Esophagus muscularis mucosa (tissue), 4 donors: ENCODE measurements at places on chromosomes 2 and 18.

DNA sequence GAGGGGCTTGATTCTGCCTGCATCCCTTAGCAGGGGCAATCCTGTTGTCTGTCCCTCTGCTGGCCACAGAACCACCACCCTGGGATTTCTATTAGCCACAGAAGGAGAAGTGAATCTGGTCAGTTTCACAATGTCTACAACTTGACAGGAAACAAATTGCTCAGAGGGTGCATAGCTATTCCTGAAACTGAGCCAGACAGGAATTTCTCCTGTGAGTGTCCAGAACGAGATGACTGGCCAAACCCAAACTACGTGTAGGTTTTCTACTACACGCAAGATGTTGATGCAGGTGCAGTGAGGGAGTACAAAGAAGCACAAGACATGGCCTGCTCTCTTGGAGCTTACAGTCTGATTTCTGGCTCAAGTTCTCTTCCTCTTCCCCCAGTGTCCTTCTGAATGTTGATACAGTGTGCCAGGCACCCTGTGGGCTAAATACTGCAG lies 201.9 kb downstream of the CLIP4 start:
- peaks cover 8% of the 10 kb centered on the region for H3K4me1 ChIP-seq
- no peaks in the 10 kb centered on the region for H3K36me3 ChIP-seq
- no peak overlapping the region for H3K4me3 ChIP-seq
- no peaks in the 10 kb centered on the region for H3K27me3 ChIP-seq
- no peak overlapping the region for H3K27ac ChIP-seq

- no peak overlapping the region for H3K4me3 ChIP-seq
- H3K4me1 ChIP-seq: no peaks in the 10 kb centered on the region
- no peak for DNase-seq
- H3K27ac ChIP-seq: no peak overlapping the region
Observed at GRCh38 chr18:42931491-42931890, 184.0 kb downstream of the RIT2 start.

DNA sequence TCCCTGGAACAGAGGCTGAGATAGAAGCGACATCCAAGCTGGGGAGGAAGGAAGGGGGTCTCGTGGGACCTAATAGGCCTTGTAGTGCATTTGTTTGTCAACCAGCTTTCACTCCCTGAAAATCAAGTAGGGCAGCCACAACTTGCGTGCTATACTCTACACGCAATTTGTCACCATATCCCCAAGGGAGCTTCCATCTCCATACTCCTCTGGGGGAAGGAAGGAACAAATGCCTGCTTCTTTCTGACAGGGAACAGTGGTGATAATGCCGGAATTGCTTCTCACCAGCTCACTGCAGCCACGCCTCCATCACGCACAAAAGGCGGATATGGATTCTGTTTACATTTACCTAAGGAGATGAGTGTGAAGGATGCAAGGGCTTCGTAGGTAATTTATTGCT lies 213.4 kb downstream of the TMEM163 start:
- H3K36me3 ChIP-seq: no peaks in the 10 kb centered on the region
- H3K27me3 ChIP-seq: no peaks in the 10 kb centered on the region
- no peak overlapping the region for H3K4me3 ChIP-seq

DNA sequence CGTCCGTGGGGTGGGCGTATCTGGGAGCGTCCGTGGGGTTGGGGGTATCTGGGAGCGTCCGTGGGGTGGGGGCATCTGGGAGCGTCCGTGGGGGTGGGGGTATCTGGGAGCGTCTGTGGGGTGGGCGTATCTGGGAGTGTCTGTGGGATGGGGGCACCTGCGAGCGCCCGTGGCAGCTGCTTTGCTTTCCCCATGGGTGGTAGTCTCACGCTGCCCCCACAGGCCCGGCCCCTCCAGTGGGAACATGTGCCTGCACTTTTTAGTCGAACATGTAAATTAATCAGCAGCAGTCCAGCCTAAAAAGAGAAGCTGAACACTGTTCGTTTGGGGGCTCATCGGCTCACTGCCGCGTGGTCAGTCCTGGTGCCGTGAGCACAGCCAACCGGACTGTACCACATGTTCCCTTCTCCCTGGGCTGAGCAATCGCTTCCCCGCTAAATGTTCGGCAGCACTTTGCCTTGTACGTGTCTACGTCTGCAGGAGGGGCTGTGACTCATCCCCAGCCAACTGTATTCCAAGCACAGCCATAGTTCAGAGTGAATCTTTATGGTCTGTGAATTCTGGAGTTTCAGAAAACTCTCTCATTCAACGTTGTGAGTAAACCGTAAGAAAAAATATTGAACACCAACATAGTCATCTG lies 271.5 kb downstream of the AGAP1 start:
- DNase-seq: no peak
- H3K4me3 ChIP-seq: no peak overlapping the region
- peaks cover 11% of the 10 kb centered on the region for H3K4me1 ChIP-seq
- H3K27me3 ChIP-seq: no peaks in the 10 kb centered on the region
- H3K36me3 ChIP-seq: peaks cover 6% of the 10 kb centered on the region

DNA sequence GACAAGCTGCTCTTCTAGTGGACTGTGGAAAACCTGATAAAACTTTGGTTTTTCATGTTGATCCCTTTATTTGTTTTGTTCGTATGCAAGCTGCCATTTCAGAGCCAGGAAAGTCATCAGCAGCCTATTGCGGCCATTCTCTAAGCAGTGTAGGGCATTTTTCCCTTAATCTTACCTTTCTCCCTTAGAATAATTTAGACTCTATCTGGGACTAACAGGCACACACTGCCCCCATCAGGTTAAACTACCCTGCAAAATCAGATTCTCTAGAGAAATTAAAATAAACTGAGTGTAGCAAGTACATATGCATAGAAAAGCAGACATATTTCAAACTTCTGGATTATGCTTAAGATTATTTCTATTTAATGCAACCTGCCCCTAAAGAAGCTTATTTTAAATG lies 347.5 kb downstream of the METTL4 start:
- H3K27ac ChIP-seq: no peak overlapping the region
- H3K27me3 ChIP-seq: no peaks in the 10 kb centered on the region
- no peaks in the 10 kb centered on the region for H3K4me1 ChIP-seq
- no peak overlapping the region for H3K4me3 ChIP-seq

DNA sequence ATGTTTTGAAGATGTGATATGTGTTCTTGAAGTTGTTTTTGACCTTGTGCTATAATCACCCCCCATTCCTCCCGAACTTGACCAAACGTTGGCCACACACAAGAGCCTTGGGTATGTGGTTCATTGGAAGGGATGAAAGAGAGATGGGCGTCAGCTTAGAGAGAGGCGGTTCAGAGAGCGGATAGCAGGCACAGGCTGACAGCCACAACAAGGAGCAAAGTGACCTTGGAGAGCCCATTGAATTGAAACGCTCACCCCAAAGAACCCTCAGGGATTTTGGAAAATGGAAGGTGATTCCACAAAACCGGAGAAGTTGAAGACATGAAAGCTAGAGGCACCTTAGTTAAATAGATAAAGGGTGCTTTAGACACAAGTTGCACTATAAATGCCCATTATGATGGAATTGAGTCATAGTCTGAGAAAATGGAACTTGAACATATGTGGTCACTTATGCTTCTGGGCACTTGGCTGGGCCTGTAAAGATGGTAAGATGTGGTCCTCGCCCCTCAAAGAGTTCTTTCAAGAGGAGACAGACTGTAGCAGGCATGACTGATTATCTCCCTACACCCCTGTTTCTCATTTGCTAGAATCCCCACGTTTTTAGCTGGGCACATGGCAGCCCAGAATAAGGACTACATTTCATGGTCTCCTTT lies 188.5 kb upstream of the HAAO start:
- peaks cover 2% of the 10 kb centered on the region for H3K4me1 ChIP-seq
- H3K27ac ChIP-seq: no peak overlapping the region
- H3K36me3 ChIP-seq: no peaks in the 10 kb centered on the region

GRCh38 chr2:239882781-239883180 lies 142.4 kb downstream of the NDUFA10 start:
- peaks cover 19% of the 10 kb centered on the region for H3K4me1 ChIP-seq
- peak; percentile 57 for DNase-seq
- H3K4me3 ChIP-seq: no peak overlapping the region
- H3K27ac ChIP-seq: no peak overlapping the region

DNA sequence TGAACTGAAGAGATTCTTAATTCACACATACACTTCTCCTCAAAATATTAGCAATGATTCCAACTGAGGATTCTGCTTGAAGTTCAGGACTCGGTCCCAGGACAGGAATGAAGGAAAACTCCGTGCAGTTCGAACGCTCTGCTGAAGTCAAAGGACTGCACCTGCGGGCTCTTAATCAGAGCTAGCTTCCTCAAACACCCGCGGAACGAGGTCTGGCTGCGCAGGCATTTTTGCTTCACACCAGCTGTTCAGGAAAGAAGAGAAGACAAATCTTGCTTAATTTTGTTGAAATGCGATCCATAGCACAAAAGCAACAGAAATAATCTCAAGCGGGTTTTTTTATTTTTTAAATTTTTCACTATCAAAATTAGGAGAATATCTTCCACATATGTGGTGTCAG lies 175.6 kb downstream of the LAMA1 start:
- no peaks in the 10 kb centered on the region for H3K36me3 ChIP-seq
- H3K27ac ChIP-seq: no peak overlapping the region
- DNase-seq: no peak
- H3K4me1 ChIP-seq: no peaks in the 10 kb centered on the region

DNA sequence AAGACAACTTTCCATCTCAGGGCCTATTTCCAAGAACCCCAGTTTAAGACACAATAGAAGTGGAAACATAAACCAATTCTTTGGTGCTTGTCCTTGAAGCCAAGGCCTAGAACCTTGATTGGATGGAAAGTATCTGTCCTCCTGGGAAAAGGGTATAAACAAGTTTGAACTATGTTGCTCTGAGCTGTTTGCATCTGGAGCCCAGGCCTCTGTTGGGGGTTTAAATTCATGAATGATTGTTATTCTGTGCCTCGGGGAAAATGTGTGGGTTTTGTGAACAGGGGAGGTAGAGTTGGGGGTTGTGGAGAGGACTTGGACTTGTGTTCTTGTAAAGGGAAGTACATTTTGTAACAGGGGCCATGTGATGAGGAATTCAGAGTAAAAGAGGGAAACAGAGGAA lies 406.1 kb downstream of the SLC4A3 start:
- H3K4me3 ChIP-seq: no peak overlapping the region
- H3K36me3 ChIP-seq: no peaks in the 10 kb centered on the region
- H3K27ac ChIP-seq: no peak overlapping the region
- no peak for DNase-seq
- no peaks in the 10 kb centered on the region for H3K4me1 ChIP-seq
- H3K27me3 ChIP-seq: no peaks in the 10 kb centered on the region

DNA sequence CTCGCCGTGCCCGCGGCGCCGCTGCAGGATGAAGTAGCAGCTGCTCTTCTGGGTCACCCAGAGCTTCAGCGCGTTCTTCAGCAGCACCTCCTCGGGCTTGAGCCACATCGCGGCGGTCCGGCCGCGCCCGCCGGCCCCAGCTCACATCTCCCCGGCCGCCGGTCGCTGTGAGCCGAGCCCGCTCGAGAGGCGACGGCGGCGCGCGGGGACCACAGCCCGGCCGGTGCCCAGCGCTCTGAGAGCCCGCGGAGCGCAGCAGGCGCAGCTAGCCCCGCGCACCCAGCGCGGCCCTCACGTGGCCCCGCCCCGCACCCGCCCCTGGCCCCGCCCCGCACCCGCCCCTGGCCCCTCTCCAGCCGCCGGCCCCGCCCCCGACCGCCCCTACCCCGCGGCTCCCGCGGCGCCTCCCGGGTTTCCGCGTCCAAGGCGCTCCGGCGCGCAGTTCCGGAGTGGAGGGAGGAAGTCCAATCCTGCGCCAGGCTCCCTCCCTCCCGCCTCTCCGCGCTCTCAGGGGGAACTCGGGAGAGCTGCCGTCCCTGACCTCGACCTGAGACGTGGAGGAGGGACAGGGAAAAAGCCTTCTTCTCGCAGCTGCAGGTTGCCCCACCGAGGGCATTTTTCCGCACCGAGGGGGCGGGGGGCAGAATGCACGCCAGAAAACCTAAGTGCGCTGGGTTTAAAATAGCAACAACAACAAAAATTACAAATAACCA lies at the start of gene TBC1D8:
TBC1D8 (minus strand) TSS at position 237 of the 713 bp plus-strand sequence; CDS start at position 108, 129 bp downstream.
- no peak for DNase-seq
- no peaks in the 10 kb centered on the region for H3K36me3 ChIP-seq
- peak within 1 kb of the TSS; percentile 81 for H3K4me3 ChIP-seq
- H3K27ac ChIP-seq: peak within 1 kb of the TSS; percentile 83
- H3K27me3 ChIP-seq: no peaks in the 10 kb centered on the region

GRCh38 chr2:98483257-98483861 lies 38.7 kb downstream of the INPP4A start:
- H3K4me3 ChIP-seq: no peak overlapping the region
- H3K27me3 ChIP-seq: no peaks in the 10 kb centered on the region
- H3K27ac ChIP-seq: no peak overlapping the region
- no peaks in the 10 kb centered on the region for H3K36me3 ChIP-seq

DNA sequence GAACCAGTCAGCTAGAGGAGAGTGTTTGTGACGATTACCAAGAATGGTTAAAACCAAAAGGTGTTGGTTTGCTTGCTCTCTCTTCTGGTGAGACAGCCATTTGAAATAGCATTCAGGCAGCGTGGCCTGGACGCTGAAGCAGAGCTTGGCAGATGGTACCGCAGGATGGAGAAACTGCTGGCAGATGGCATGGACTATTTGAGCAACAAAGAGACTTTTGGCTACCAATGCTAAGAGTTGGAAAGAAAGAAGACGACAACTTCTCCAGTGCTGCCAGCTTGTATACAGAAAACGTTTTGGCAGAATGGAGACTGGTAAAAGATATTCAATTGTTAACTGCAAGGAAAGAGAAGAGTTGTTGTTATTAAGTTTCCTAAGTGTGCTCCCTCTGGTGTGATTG lies 315.0 kb downstream of the PARD3B start:
- H3K4me1 ChIP-seq: peaks cover 22% of the 10 kb centered on the region
- H3K36me3 ChIP-seq: no peaks in the 10 kb centered on the region
- no peaks in the 10 kb centered on the region for H3K27me3 ChIP-seq

GRCh38 chr2:173101687-173102086 lies 26.0 kb downstream of the MAP3K20 start:
- H3K27me3 ChIP-seq: no peaks in the 10 kb centered on the region
- no peak overlapping the region for H3K4me3 ChIP-seq
- H3K4me1 ChIP-seq: peaks cover 27% of the 10 kb centered on the region
- peak overlapping the region; percentile 20 for H3K27ac ChIP-seq
- no peak for DNase-seq

- no peak overlapping the region for H3K4me3 ChIP-seq
- H3K27ac ChIP-seq: no peak overlapping the region
- DNase-seq: no peak
- H3K27me3 ChIP-seq: no peaks in the 10 kb centered on the region
- H3K4me1 ChIP-seq: peaks cover 23% of the 10 kb centered on the region
Observed at GRCh38 chr2:39563572-39563971, 102.1 kb upstream of the TMEM178A start.

DNA sequence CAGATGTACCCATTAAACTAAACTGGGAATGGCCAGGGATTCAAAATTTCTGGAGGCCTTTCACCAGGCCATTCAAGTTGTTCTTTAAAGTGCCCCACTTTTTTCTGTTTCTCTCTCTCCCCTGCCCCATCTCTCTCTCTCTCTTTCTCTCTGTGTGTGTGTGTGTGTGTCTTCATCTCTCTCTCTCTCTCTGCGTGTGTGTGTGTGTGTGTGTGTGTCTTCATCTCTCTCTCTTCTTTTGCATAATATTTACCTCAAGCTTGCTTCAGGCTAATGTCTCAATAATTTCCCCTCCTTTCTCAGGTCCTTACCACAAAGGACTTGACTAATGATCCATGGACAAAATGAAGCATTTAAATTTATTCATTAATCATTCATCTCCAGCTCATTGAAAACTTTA lies 164.2 kb upstream of the KLHL14 start:
- no peaks in the 10 kb centered on the region for H3K36me3 ChIP-seq
- no peak overlapping the region for H3K4me3 ChIP-seq
- no peak for DNase-seq
- H3K4me1 ChIP-seq: no peaks in the 10 kb centered on the region
